ENCODE measurements at places on chromosomes 7 and 10.

- peak; percentile 12 for DNase-seq
Observed at GRCh38 chr10:110005719-110006118, 2.1 kb upstream of the ADD3 start.

DNA sequence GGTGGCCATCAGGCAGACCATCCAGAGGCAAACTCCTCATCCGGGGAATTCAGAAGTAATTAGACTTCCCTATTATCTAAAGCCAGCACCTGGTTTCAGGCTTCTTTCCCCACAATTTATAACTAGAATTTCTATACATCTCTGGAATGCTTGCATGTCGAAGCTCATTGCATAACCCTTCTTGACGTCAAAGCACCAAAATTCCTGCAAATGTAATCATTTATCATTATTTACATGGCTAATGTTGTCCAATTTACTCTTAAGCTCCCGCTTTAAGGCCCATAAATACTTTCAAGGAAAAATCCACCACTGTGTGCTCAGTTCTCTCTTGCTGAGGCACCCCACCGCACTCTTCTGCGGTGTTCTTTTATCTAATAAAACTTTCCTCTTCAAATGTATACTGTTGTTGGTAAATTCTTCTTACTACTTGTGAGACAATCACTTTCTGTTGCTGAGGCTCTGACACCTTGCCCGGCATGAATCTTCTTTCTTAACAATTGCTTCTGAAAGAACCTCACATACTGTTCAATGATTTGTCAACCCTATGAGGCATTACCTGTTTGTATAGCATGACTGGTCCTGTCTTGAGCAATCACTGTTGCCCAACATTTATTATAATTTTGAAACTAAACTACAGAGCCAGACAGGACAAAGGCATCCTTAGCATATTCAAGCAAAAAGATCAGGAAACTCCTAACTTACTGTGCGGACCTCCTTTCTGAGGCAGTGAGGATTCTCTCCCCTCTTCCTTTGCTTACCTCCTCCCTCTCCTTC, 17.4 kb upstream of the GPR141 start:
- no peak for DNase-seq

- no peak for DNase-seq
Observed at GRCh38 chr10:16562891-16563290, 41.2 kb upstream of the C1QL3 start.

DNA sequence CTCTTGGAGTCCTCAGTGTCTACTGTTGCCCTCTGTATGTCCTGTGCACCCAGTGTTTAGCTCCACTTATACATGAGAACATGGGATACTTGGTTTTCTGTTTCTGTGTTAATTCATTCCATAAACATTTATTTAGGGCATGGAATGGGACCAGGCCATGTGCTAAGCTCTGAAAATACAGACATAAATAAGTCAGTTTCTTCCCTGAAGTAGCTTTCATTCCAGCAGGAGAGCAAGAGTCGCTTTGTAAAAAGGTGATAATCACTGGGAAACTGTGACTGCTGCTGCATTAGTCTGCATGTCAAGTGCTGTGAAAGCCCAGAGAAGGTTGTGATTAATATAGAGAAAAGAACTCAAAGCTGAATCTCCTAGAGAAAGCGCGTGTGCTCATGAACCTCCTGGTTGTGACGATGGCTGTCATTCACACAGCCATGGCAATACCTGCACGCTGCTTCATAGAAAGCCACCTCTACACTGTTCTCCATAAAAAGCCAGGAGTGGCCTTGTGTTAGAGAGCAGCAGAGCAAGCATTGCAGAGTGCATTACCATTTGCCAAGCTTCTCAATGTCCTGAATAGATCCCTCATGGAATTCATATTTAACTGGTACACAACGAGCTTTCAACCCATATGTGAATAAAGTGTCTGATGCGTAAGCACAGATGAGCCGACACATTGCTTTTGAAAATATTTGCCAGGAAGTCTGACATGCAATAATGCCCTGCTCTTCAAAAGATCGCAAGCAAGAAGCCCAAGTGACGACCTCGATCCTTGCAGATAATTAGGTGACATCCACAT, 30.6 kb upstream of the PITRM1 start:
- no peak for DNase-seq

GRCh38 chr7:98713165-98713810, 96.2 kb downstream of the NPTX2 start:
- DNase-seq: no peak

DNA sequence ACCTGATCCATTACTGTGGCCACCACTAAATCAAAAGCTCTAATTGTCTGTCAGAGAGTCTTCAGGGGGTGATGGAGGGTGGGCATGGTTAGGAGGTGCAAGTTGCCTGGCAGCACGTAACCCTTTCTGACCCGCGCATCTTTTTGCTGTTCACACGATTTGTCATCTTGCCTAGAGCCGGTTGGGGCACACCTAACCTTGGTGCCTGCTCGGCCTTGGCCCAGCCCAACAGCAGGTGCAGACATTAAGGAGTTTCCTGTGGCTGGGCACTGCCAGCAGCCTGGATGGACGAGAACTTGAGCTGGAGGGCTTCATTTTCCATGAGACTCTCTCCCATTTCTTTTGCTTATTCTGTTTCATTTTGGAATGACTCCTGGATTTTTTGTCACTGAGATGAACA, 41.0 kb upstream of the PTF1A start:
- DNase-seq: no peak

- no peak for DNase-seq
Observed at GRCh38 chr7:115293628-115294240, 371.8 kb downstream of the MDFIC start.

DNA sequence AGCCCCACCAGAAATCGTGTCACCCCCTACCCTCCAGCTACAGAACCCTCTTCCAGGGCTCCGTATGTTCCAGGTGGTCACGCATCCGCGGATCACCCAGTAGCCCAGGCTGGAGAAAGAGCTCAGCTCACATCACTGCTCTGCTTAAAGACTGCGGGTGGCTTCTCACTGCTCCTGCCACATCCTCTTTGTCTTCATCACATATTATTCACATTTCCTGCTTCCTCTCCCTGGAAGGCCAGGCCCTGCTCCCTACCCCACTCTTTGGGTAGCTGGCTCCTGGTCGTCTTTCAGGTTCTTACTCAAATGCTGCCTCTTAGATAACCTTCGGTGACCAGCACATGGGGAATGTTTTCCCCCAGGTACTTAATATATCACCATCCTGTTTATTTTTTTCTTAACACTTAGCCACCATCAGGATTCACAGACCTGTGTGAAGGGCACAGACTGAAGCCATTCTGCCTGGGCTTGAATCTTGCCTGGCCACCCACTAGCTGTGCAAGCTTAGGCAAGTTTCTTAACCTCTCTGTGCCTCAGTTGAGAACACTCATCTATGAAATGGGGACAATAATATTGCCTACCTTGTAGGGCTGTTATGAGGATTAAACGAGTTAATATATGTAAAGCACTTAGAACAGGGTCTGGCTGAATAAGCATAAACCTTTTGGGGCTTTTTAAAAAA, 307.8 kb downstream of the PRPF18 start:
- DNase-seq: no peak

DNA sequence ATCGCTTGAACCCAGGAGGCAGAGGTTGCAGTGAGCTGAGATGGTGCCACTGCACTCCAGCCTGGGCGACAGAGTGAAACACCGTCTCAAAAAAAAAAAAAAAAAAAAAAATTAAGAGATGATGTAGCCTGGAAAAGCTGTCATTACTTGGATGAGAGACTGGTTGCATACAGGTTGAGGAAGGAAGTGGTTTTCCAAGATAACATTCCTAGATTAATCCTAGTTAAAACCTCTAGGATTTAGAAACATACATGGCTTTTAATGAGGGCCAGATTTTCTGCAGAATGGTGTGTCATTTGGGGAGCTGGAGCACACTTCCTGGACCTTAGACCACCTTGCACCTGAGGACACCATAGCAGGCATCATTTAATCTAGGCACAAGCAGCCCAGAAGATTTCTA, 17.8 kb downstream of the VWA2 start:
- DNase-seq: no peak

DNA sequence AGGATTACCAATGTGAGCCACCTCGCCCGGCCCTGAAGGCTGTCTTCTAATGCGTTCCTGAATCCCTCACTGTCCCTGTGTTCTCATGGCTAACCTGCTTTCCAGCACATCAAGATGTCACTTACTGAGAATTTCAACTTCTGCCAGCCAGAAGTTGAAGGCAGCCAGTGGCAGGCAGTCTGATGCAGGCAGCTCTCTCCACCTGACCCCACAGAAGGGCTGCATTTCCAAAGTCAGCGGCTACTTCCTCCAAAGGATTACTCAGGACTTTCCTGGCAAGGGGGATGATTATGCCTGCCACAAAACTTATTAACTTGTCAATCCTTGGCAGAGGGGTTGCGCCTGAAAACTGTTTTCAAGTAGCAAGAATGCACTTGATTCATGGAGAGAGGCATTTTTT, 1219.4 kb downstream of the TYW1 start:
- DNase-seq: no peak

DNA sequence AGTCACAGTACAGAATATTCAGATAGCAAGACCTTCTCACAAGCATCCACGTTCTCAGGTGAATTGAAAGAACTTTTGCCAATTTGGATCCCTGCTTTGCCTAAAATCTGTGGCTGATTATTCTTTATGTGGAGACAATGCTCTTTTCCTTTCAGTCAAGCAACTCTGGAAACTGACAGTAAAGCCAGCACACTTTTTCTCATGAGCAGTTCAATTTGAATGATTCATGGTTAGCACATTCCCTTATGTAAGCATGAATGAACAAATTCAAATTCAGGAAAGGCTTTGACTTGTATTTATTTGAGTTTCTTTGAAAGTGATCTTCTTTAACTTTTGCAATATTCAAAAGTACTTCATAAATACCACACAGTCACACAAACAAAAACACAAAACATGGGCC, 57.6 kb downstream of the MEOX2 start:
- no peak for DNase-seq

DNA sequence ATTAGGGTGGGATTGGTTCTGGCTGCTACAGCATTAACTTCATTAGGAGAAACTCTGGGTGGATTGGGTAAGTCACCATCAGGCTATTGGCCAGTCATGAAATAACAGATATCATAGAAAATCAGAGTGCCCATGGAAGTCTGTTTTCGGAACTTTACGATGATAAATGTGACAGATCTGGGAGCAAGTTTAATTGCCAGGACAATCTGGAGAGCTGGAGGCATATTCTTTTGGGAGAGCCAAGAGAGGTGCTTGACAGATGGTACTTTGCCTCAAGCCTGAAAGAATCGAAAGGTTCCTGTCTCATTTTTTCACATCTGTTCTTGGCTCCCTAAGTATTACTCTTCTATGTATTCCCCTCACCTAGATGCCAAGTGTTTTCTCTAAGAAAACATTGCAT, 369.9 kb downstream of the CNTNAP2 start:
- DNase-seq: no peak

GRCh38 chr10:123795196-123795780, 96.3 kb downstream of the CPXM2 start:
- no peak for DNase-seq

DNA sequence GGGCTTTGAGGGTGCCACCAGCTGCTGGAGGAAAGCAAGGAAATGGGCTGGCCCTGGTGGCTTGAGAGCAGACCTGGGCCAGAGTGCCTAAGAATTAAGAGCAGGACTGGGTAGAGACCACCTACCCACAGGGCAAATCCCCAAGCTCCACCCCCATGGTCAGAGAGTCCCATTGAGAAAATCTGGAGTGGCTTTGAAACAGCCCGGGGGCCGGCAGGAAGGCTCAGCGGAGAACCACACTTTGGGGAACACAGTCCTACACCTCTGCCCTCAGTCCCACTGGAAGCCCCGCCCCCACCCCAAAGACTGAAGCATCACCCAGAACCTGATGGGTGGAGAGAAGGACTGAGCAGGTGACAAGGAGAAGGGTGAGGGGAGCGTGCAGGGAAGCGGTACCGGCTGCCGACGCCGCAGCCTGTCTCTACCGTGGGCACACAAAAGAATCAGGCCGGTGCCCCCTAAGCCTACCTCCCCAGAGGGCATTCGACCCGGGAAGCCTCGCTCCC, 3.6 kb downstream of the SMARCD3 start:
- DNase-seq: no peak

GRCh38 chr7:119802147-119802546, 470.8 kb upstream of the KCND2 start:
- no peak for DNase-seq

DNA sequence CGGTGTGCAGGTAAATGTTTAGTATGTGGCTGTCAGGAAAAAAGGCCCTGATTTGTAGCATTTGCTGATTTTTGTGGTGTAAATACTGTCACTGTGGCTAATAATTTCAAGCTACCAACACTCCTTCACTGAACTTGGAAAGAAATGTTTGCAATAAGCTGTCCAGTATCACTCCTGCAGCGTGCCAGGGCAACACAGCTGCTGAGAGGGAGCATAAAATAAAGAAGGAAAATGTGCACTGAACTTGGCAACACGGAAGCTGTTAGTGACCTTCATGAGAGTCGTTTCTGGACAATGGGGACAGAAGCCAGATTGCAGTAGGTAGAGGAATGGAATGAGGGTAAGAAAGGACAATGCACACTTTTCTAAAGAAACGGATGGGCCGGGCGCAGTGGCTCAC, 37.9 kb upstream of the FHIP2A start:
- DNase-seq: no peak

- no peak for DNase-seq
Observed at GRCh38 chr10:132520177-132520811, 17.3 kb upstream of the INPP5A start.

GRCh38 chr7:46286957-46287356, 365.9 kb upstream of the IGFBP3 start:
- DNase-seq: no peak

- peak; percentile 58 for DNase-seq
Observed at GRCh38 chr10:6062101-6062771, at the start of gene IL2RA. Gene IL2RA (minus strand): TSS chr10:6062367. CDS start chr10:6062151, 216 bp downstream.

- DNase-seq: no peak
Observed at GRCh38 chr10:129601737-129602136, 134.7 kb downstream of the MGMT start.

GRCh38 chr10:103910442-103911012, 7.5 kb downstream of the STN1 start:
- DNase-seq: no peak

DNA sequence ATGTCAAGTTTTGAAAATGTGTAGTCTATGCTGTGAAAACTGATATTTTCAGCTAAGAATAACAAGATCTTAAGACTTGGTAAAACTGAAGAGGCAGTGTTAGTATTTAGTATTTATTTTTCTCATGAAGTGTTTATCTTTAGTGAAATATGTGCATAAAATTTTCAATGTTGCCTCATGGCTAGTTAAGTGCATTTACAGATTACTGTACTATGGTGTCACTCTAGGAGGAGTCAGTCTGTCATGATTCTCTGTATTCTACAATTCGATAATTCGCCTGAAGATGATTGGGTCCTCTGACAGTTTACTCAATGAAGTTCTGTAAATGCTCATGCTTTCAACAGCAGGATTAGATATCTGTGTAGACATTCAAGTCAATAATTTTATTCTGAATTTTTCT, 488.1 kb upstream of the GRM3 start:
- no peak for DNase-seq

DNA sequence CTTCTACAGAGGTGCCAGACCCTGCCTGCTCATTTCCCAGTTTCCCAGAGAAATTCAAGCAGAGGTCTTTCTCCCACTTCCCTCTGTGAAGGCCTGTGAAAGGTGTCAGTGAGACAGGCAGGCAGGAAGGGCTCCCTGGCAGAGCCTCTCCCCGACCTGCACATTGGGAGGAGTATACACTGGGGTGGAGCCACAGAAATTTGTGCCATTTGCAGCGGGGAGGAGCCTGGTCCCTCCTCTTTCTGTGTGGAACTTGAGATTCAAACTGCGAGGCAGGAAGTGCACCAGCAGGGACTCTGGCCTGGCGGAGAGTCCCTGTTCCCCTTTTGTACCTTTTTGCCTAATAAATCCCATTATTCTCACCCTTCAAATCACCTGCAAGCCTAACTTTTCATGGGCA, 54.6 kb upstream of the OPN4 start:
- DNase-seq: no peak
